ENCODE measurements at places on chromosomes 4 and X.

DNA sequence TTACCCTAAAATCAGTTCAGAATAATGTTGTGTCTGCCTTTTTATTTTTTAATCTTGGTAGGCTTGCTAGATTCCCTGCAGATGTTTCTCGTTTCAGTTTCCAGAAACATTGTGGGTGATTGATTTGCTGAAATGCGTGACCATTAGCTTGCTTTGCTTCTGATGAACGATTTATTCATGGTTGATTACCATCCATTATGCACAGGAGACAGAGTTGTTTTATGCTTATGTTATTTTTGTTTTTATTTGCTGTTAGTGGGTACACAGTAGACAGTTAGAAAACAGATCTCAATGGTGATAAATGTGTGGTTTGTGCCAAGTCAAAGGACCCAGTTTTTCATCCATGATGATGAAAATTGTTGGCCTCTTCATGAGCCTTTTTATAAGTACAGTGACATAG, 455.6 kb upstream of the BOD1L1 start:
- DNase-seq: no peak

DNA sequence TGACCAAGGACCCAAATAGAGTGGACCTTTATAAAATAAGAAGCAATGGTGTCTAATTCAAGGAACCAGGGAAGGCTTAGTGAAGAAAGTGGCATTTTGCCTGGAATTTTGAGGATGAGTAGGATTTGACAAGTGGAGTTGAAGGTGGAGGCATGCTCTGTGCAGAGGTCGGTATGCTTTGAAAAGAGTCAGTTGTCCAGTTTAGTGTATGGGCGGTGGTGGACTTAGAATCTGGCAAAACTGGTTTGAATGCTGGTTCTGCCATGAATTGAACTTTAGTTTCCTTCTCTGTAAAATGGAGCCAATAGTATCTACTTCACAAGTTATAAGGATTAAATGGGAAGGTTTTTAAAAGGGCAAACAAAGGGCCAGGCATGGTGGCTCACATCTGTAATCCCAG, 29.7 kb downstream of the SEPTIN11 start:
- no peak for DNase-seq

- DNase-seq: no peak
These were observed 315.4 kb downstream of the ANTXR2 start for GRCh38 chr4:79757600-79757999.

GRCh38 chr4:152294331-152294730, 241.6 kb downstream of the FBXW7 start:
- DNase-seq: no peak

All from gastrocnemius medialis (tissue), 4 donors.